Renal cortex interstitium (tissue), 15 donors: ENCODE measurements at places on chromosomes 6 and 20. TPM values are rescaled to one million over a fixed set of nuclear protein-coding genes. Genes with fewer than 3 reads are reported as not detected.

Gene BPIFB4
- not detected for polyA plus RNA-seq

Gene DTNBP1
- 21.3 TPM for polyA plus RNA-seq

Gene C20orf144
- polyA plus RNA-seq = 0.29 TPM

Gene NKAIN2
- polyA plus RNA-seq = 18.8 TPM

Gene PEDS1
- polyA plus RNA-seq = 25.3 TPM

Gene SPATA25
- 3.5 TPM for polyA plus RNA-seq

Gene SLC17A1
- 24.6 TPM for polyA plus RNA-seq

Gene E2F3
- 19.3 TPM for polyA plus RNA-seq

Gene RIPOR3
- polyA plus RNA-seq = 10.8 TPM

Gene MLIP
- polyA plus RNA-seq = 0.48 TPM

Gene ZBTB24
- polyA plus RNA-seq = 15.1 TPM

Gene PLA2G7
- polyA plus RNA-seq = 3.1 TPM

Gene ECT2L
- polyA plus RNA-seq = 0.36 TPM

Gene RGS17
- polyA plus RNA-seq = 2.4 TPM

Gene DBNDD2
- polyA plus RNA-seq = 24.7 TPM

Gene ZNF343
- polyA plus RNA-seq = 17.5 TPM

Gene SYCP2
- 6.1 TPM for polyA plus RNA-seq
